ENCODE measurements at places on chromosomes 12 and 14. TPM values are rescaled to one million over a fixed set of nuclear protein-coding genes. Genes with fewer than 3 reads are reported as not detected.

DNA sequence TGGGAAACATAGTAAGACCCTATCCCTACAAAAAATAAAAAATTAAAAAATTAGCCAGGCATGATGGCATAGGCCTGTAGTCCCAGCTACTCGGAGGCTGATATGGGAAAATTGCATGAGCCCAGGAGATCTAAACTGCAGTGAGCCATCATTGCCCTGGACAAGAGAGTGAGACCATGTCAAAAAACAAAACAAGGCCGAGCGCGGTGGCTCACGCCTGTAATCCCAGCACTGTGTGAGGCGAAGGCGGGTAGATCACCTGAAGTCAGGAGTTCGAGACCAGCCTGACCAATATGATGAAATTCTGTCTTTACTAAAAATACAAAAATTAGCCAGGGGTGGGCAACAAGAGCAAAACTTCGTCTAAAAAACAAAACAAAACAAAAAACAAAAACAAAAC, 51.6 kb downstream of the FAM186A start:
- DNase-seq = no peak

DNA sequence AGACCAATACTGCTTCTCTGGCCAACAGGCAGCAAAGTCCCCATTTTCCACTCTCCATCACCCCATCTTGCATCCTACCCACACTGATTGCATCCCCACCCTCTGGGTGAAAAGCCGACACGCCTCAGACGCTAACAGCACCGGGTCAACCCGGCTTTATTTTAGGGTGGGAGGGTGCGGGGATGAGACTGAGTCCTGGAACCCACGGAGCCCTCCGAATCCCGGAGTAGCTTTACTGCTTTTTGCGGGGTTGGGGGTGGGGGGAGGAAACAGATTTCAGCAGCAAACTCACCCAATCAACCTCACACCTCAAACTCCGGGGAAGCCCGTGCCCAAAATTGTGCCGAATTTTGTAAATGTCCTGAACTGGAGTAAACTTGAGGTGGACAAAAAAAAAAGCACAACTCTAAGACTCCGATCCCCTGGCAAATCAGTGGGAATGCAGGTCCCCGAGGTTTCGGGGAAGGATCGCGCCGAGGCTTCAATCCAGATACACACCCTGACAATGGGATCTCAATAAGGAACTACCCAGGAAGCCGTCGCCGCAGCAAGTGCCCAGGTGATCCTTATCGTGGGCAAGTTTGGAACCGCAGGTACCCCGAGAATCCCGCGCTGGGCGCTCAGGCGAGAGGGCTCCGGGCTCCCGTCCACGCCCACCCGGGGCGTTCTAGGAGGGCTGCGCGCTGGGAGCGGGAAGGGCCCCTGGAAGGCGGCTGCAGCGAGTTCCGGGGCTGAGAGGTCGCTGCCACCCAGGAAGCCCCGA, 1.1 kb downstream of the GCH1 start:
- DNase-seq = no peak

Gene POP5
- 47.8 TPM for polyA plus RNA-seq

GRCh38 chr12:113136128-113136989, 798 bp upstream of the RASAL1 start:
- no peak for DNase-seq

GRCh38 chr14:29650554-29651269, 276.9 kb downstream of the PRKD1 start:
- no peak for DNase-seq

Gene KRT78
- not detected for polyA plus RNA-seq

Gene TAS2R31
- 1.0 TPM for polyA plus RNA-seq

DNA sequence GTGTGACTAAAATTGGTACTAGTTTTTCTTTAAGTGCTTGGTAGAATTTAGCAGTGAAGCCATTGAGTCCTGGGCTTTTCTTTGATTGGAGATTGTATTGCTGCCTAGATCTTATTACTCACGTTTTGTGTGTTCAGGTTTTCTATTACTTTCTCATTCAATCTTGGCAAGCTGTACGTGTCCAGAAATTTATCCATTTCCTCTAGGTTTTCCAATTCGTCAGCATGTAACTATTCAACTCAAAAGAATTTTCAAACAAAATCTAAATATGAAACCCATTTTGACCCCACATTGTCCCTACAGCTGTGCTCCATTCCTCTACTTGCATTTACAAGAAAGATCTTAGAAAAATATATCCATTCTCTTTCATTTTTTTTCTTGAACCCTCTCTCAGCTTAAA, 1613.4 kb upstream of the SEL1L start:
- no peak for DNase-seq
